ENCODE measurements at places on chromosomes 2 and 18.

DNA sequence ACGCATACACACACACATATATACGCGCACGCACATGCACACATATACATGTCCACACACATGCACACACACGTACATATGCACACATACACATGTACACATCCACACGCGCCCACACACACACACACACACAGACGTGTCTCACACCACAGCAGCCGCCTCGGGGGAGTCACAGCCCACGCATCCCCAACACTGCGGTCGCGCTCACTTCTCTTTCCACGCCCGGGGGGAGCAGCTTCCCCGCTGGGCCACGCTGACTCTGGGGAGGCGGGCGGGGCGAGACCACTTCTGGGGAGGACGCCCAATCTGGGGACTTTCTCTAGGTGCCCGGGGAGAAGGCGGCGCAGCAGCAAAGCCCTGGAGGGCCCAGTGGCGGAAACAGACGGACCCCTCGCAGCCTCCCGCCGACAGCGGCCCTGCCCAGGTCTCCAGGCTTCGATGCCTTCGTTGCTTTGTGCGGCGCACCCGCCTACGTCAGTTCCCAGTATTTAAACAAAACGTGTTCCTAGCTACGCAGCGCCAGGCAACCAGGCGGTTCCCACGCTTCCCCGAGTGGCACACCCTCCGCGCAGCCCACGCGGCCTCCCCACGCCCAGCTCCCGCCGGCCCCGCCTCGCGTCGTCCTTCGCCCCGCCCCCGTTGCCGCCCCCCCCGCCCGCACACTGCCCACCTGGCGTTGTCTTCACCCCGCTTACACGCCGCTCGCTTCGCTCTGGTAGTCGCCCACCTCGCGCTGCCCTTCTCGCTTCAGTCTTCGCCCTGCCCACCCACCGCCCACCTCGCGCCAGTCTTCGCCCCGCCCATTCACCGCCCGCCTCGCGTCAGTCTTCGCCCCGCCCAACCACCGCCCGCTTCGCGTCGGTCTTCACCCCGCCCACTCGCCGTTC lies 810 bp upstream of the RBFA start:
- DNase-seq, result no peak

- DNase-seq, result no peak
Measured at GRCh38 chr2:136331226-136331625, 213.3 kb upstream of the CXCR4 start.

DNA sequence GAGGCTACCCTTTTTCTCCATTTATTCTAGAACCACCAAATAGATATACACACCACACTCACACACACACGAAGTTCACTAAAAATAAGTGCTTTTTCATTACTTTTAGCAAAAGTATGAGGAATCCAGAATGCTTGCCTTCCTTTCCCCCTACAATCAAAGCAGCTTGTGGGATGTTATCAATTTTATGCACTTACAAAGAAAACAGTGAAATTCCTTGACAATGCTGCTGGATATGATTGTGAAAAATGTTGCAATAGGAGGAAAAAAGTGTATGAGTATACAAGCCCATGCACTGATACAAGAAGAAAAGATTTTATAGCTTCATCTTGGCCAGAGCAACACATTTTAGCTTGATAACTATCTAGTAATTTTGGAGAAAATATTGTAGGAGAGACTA lies 269.2 kb downstream of the XIRP2 start:
- DNase-seq, result no peak

DNA sequence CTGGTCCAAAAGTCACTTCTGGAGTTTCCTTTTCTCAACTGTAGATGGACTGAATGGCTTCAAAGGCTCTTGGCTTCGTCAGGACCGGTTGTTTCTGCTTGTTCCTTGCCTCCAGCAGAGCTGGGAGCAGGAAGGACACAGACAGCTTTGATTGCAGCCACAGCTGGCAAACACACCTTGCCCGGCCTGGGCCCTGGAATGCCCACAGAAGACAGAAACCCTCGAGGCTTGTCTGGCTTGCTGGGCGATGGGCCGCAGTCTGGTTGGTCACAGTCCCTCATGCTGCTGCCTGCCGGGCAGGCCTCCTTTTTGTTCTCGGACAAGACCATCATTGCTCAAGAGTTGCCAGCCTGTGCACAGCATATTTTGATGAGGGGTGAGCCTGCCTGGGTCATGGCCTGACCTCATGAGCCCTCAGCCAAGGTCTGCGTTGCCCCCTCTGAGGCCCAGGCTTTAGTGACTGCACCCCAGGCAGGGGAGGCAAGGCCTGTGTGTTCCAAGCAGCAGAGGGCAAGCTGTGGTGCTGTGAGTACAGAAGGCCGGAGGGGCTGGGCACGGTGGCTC lies 37.8 kb downstream of the ATP6V1C2 start:
- no peak for DNase-seq

DNA sequence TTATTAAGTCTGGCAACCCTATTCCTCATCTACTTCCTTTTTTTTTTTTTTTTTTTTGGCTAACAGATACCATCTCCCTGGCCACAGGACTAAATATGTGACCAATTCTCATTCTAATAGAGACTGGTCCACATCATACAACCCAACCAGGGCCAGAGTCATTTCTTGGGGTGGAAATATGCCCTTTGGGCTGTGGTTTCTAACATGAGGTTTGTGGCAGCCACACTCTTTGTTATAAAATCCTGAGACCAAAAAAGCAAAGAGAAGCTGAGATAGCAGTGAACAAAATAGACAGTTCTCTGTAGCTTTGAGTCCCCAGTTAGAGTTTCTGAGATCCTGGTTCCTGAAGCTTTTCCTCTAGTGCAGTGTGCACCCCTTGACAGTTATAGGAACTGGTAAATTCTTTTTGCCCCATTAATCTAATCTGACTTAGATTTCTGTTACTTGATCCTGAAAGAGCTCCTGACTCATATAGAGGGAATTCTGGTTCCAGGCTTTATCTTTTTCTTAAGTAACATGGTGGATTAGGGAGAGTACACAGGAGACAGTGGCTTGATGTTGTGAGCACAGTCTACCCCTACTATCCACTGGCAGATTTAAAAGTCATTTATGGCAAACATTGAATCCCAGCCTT lies 86.8 kb downstream of the MAIP1 start:
- DNase-seq, result no peak

GRCh38 chr2:133674433-133675331 lies 106.4 kb upstream of the NCKAP5 start:
- DNase-seq, result no peak

DNA sequence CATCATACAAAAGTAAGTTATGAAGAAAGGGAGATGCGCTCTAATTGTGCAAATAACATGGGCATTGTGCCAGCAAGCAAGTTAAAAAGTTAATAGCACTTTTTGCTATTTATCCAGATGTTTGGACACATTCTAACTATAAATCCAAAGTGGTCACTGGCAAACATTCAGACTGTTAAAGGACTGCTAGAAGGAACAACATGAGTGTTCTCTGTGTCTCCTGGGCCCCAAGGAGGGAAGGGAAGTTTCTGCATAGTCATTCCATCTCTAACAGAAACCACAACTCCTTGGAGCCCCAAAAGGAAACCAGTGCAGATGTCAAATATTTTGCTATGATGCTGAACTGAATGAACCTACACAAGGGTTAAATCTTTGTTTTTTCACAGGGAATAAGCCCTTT lies 213.3 kb upstream of the HNRNPA3 start:
- DNase-seq, result no peak

GRCh38 chr2:2648094-2648493 lies 317.0 kb upstream of the MYT1L start:
- DNase-seq, result no peak

- no peak for DNase-seq
Measured at GRCh38 chr2:111994042-111994441, 61.0 kb upstream of the TMEM87B start.

- DNase-seq, result no peak
Measured at GRCh38 chr2:3527886-3528785, 8.8 kb upstream of the ADI1 start.

DNA sequence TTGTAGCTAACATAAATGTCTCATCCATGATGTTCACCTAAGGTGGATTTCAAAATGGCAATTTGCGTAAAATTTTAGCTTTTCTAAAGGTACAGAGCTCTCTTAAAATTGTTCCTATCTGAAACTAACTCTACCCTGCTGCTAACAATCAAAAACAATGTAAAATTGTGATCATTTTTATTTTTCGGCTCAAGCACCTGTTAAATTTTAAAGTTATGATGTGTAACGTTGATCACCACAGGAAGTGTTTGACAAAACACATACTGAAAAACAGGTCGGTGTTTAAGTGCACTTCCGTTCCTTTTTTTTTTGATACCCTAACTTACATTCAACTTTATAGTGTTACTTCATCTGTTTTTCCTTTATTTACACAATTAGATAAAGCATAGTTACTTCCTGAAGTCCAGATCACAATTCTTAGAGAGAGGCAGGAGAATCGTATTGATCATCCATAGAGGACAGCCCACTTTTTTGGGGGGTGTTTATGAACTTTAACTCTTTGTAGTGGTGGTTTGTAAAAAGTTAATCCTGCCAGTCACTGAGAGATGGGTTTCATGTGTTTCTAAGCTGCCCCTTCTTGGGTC lies 6.0 kb upstream of the NCK2 start:
- no peak for DNase-seq

All from GM13976 (cell line).